NCI-H345 (cell line): ENCODE measurements at places on chromosomes 3 and 15.

DNA sequence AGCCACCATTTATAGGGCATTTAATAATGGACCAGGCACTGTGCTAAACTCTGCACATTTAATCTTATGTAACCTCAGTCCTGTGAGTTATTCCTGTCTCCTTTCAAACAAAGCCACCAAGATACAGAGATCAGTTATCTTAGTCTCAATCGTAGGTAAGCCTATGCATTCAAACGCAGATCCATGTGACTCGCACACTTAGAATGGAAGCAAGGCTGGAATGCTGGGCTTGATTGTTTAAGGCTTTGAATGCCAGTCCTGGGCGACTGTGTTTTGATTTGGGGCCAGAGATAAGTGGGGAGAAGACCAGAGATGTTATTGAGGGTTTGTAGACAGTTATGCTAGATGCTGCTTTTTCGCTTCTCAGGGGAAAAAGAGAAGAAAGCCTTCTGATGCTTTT is 22.2 kb downstream of the MED12L start:
- no peak for DNase-seq

GRCh38 chr15:68790242-68790575 is 30.5 kb downstream of the ANP32A start:
- DNase-seq = no peak

DNA sequence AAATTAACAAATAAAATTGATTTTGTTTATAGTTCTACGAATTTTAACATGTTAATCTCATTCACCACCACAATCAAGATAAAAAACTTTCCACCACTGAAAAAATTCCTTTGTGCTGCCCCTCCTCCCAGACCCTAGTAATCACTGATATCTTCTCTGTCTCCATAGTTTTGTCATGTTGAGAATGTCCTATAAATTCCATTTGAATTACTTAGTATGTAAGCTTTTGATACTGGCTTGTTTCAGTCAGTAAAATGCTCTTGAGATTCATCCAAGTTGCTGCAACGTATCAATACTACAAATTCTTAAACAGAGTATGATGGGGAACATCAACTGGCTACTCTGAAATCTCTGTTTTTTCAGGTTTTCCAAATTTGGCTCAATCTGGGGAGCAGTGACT is 129.6 kb downstream of the CTNNB1 start:
- DNase-seq = no peak

DNA sequence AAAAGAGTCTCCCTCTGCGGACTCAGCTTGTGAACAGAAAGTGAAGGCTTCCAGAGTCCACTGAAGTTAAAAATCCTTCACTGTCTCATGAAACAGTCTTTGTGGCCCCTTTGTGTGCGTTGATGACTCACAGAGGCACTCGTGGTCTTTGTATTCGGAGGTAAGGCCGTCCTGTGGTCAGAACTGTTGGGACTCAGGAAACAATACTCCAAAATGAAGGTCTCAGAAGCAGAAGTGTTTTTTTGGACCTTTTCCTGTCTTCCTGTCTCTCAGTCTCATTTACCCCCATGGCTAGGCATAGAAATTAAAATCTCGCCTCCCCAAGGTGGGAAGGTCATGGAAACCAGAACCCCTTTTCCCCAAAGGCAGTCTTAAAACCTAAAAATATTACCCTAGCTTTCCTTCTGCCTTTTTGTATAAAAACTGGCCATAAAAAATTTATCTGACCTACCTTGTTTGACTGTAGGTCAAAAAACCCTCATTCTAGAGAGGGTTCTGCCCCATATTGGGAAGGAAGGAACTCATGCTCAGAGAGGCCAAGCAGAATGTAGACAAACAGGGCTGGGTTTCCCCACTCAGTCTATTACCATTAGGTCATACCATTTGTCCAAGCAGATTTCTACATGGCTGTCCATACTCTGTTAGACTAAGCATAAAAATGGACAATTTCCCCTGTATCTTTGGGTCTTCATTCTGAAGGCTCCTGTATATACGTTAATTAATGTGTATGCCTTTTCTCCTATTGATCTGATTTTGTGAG is 19.1 kb upstream of the EPB42 start:
- DNase-seq = no peak

DNA sequence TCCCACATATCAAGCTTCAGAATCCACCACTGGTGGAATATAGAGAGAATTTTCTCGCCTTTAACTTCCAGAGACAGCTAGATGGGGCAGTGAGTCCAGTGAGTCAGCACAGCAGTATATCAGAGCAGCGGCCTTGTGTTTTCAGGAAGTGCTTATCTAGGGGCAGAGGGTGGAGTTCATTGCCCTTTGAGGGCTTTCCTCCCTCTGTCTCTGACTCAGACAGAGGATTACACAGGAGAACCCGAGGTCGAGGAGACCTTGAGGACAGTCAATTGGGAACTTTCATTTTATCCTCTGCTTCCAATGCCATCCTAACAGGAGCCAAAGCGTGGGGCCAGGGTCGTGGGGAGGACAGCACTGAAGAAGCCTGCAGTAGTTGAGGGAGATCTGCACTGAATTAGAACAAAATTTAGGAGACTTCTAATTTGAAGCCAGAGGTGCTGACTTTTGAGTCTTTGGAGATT is 109.6 kb upstream of the UMPS start:
- DNase-seq = no peak

- peak; percentile 35 for DNase-seq
These were observed 37.4 kb downstream of the SHQ1 start for GRCh38 chr3:72810659-72811434.

DNA sequence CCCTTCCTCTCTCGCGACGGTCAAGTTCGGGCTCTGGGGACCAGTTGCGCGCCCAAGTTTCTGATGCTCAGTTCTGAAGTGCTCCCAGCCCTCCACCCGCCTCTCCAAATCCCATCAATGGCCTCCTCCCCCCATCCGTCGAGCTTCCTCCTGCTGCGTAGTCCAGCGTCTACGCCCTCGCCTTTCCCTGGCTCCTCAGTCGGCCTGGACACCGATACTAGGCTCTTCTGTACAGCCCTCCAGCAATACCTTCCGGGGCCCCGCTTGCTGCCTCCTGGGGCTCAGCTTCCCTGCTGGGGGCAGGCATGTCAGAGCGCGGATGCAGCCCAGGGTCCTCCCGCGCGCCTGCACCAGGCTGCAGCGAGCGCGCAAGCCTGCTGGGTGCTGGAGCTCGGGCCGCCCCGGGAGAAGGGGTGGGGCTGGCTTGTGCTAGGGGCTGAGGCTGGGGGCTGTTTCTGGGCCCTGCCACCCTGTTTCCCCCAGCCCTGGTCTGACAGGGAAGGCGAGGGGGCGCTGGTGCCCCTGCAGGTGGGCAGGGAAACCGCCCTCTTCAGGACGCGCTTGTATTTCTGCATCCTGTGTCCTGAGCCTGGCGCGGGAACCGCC is 353.3 kb upstream of the SUCLG2 start:
- DNase-seq = no peak

DNA sequence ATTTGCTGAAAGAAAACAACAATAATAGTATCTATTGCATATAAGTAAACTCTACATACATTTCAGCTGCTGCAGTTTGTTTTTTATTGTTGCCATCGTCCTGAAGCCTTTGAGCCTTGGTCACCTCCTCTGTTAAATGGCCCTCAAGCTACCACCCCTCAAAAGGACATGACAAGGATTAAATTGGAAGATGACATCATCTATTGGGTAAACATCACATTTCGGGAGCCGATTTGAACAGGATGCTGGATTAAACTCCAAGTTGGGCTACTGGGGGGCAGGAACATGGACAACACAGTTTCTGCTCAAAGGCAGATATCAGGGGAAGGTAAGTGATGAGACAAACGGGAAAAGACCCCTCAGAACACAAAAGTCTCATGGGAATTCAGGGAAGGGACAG is 92.3 kb upstream of the ATP2B2 start:
- DNase-seq = no peak

DNA sequence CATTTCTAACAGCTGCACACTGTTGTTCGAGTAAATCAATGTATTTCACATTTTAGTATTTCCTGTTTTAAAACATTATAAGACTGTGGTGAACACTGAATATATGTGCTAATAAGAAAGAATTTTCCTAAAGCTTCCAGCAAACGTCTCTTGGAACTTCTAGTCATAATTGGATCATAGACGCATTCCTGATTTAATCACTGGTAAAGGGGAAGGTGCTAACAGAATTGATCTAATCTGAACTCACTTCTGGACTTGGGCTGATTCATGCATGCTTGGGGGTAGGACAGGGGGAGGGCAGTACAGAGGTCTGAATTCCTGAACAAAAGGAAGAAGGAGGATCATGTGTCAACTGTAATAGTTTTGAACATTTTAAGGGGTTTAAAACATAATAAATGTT is 7.3 kb upstream of the LEKR1 start:
- no peak for DNase-seq

- no peak for DNase-seq
These were observed 3.6 kb downstream of the GADL1 start for GRCh38 chr3:30890907-30891306.

DNA sequence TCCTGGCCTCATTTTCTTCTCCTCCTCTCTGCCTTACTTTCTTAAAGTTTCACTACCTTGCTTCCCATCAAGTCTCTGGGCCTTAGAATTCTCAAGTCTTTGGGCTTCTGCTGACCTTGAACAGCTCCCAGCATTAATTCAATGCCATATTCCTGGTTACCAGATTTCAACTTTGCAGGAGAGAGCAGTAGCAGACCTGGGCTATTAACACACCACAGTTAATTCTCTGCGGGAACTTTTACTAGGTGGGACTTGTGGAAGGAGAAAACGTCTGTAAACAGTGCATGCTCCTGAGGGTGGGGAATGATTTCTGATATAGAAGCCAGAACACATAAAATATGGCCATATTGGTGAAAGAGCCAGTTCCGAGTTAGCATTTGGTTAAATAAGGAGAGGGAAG is 214.6 kb downstream of the MEIS2 start:
- no peak for DNase-seq

- no peak for DNase-seq
These were observed 2.0 kb downstream of the C2CD4A start for GRCh38 chr15:62068810-62069167.

DNA sequence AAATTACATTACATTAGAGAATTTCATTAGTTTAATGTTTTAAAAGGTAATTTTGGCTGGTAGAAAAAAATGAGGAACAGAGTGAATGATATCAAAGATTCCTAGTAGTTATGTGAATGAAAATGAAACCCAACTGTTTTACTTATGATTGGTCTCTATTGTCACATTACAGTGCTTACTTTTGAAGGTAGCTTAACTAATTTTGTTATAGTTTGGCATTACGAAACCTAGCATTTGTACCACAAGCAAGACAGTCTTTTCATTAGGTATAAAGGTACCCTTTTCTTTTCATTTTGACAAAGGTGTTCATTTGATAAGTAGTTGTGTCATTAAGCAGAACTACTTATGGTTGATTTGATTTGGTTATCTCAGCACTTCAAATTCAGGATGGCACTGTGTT is 6.9 kb downstream of the SELENOT start:
- DNase-seq = no peak

DNA sequence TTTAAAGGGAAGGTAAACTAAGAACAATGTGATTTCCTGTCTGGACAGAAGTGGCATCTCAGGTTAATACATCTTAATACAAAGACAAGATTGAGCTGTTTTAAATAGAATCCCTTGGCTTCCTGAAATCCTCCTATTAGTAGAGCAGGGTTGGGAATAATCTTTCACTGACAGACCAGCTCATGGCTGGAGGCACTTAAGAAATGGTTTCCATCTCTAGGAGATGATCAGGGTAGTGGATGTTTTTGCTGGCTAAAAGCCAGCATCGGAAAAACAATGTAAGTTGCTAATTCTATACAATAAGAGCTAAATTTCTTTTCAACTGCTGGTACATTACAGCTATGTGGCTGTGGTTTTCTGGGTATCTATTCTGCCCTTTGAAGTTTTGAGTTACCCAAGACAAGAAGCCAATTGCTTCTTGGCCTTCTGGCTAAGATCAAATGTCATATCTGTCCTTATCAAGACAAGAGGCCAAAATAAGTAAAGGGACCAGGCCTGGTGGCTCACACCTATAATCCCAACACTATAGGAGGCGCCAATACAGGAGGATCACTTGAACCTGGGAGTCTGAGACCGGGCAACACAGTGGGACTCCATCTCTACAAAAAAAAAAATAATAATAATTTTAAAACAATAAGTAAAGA is 49.6 kb downstream of the SHQ1 start:
- no peak for DNase-seq

- DNase-seq = no peak
These were observed 211.1 kb upstream of the GADL1 start for GRCh38 chr3:31105438-31106077.

DNA sequence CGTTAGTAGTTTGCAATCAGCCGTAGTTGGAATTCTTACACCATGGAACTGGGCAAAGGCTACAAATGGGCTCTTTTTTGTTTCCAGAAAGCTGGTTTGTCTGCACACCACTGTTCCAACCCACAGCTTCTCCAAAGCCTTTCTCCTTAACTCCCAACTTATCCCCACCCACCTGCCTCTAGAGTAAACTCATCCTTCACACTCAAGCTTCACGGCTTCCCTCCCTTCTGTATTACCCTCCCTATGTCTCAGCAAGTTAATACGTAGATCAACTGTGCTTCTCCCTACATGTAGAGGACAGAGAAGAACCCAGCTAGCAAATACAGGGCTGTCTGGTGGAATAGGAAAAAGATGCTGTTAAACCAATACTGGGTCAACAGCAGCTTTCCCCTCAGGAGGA is 363.0 kb upstream of the IL12A start:
- DNase-seq = no peak

GRCh38 chr3:45227946-45228345 is 1.9 kb upstream of the TMEM158 start:
- DNase-seq = peak; percentile 60

DNA sequence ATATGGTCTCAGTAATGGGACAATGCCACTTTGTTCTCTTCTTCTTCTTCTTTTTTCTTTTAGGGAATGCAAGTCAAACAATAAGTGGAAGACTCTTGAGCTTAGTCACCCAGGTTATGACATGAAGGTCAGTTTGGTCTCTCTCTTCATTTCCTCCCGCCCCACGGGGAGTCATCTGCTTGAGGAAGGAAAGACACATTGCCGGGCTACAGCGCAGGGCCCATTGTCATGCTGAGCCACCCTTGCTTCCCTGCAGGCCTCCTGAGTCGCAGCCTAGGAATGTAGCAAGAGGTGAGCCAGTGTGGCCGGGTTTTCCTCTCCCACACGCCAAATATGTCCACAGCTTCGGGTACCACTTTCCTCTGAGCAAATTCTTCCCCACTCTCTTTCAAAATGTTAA is 47.6 kb downstream of the RAP2B start:
- DNase-seq = no peak

GRCh38 chr3:176159796-176160195 is 1037.5 kb downstream of the TBL1XR1 start:
- no peak for DNase-seq

- DNase-seq = no peak
These were observed 1.0 kb upstream of the ARIH1 start for GRCh38 chr15:72472992-72473610.

- no peak for DNase-seq
These were observed 38.2 kb upstream of the FAM3D start for GRCh38 chr3:58704745-58705144.

- DNase-seq = no peak
These were observed 143.3 kb downstream of the CMSS1 start for GRCh38 chr3:99960941-99961340.
